ENCODE measurements at places on chromosomes 2 and 18. TPM values are rescaled to one million over a fixed set of nuclear protein-coding genes. Genes with fewer than 3 reads are reported as not detected.

The GPR45 gene
- not detected for polyA plus RNA-seq

- no peak overlapping the region for H3K4me3 ChIP-seq
- peaks cover 6% of the 10 kb centered on the region for H3K4me1 ChIP-seq
- no peak for DNase-seq
- no peaks in the 10 kb centered on the region for H3K36me3 ChIP-seq
Measured at GRCh38 chr2:9739531-9739964, 103.7 kb upstream of the TAF1B start.

GRCh38 chr2:150477347-150477746 is 10.1 kb downstream of the RND3 start:
- H3K36me3 ChIP-seq: peaks cover 11% of the 10 kb centered on the region
- DNase-seq: peak; percentile 62
- peak overlapping the region; percentile 53 for H3K27ac ChIP-seq
- H3K4me3 ChIP-seq: peak overlapping the region; percentile 32

The UCN gene
- polyA plus RNA-seq: not detected

GRCh38 chr2:208049441-208049840 is 24.1 kb upstream of the PLEKHM3 start:
- no peak overlapping the region for H3K4me3 ChIP-seq
- no peak overlapping the region for H3K27ac ChIP-seq
- DNase-seq: no peak
- H3K27me3 ChIP-seq: no peaks in the 10 kb centered on the region

DNA sequence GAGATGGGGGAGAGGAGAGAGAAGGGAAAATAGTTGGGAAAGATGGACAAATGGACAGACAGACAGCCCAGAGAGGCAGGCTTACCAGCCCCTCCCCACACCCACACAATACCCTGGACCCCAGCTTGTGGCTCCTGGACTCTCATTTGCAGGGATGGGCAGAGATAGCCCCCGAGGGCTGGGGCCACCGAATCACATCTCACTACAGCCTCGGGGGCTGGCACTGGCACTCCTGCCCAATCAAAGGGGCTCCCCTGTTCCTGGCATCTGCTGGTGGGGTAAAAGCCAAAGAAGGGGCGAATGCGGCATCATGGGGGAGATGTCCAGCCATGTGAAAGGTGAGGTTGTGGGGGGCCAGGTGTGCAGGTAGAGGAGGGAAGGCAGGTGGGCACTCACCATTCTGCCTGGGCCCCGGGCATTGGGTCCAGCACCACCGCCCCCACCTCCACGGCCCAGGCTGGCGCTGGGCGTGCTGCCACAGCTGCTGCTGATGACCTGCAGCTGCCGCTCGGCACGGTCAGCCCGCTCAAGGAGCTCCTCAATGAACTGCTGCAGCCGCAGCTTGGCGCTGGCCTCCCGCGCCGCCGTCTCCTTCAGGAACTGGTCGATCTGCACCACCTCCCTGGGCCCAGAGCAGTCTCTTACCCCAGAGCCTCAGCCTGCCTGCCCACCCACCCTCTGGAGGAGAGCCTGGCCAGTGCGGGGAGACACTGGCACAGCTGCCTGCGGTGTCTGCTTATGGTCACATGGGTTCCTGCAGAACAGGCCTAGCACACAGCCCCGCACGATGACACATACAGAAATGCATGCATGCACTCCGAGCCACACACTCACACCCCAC is 18.0 kb downstream of the FBXO41 start:
- DNase-seq: peak; percentile 29
- H3K36me3 ChIP-seq: no peaks in the 10 kb centered on the region
- no peak overlapping the region for H3K27ac ChIP-seq
- H3K27me3 ChIP-seq: peaks cover 38% of the 10 kb centered on the region

DNA sequence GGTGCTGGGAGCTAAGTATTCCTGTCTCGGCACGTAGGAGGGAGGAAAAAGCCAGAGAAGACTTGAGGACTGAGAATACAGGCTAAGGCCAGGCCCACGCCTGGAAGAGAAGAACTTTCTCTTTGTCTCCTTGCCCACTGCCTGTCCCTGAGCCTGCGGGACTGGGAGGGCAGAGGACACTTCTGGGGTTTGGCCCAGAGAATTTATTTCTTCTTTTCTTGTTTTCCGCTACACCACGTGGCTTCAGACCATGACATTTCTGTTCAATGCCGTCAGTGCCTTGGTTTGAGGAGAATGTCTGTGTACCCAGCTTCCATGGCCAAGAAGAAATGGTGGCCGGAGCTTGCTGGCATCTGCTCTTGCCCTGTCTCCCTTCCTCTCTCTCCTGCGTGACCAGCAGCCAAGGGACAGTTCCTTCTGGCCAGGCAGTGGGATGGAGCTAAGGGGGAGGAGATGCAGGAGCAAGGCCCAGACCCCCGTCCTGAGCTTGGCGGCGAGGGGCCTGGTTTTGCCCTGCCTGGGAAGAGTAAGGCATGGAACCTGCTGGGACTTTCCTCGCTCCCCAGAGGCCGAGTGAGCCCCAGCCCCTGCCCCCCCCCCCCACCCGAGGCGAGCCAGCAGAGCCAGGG is 140.3 kb downstream of the KLHL29 start:
- H3K27me3 ChIP-seq: no peaks in the 10 kb centered on the region
- no peak overlapping the region for H3K27ac ChIP-seq
- H3K36me3 ChIP-seq: no peaks in the 10 kb centered on the region
- peaks cover 2% of the 10 kb centered on the region for H3K4me1 ChIP-seq

The SERPINB2 gene
- polyA plus RNA-seq: 25.0 TPM

The HNRNPA3 gene
- polyA plus RNA-seq: 81.2 TPM

The SEPTIN10 gene
- 99.4 TPM for polyA plus RNA-seq

DNA sequence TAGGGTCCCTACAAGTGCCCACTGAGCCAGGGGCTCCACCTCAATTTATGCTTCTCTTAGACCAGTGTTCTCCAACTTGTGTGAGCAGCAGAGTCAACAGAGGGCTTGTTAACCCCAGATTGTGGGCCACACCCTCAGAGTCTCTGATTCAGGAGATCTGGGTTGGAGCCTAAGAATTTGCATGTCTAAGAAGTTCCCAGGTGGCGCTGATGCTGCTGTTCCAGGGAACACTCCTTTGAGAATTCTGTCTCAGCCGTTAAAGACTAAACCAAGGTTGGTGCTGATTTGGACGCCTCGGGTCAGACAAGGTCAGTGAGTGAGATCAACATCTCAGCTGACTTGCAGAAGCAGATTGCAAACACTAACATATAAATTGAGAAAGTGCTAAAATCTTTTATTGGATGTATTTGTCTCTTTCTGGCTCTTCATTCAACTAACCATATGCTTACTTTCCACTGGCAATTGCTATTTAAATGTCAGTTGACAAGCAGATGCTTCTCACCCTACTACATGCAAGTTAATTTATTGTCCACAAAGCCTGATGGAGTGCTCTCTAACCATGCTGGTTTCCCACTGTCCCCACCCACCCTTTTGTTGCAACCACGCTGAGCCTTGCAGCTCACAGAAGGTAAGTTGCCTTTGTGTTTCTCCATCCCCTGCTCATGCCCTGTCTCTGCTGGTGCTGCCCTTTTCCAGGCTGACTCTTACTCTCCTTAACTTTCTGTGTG is 31.5 kb downstream of the LYPD1 start:
- H3K27ac ChIP-seq: no peak overlapping the region
- no peaks in the 10 kb centered on the region for H3K4me1 ChIP-seq
- H3K27me3 ChIP-seq: no peaks in the 10 kb centered on the region
- no peak for DNase-seq

DNA sequence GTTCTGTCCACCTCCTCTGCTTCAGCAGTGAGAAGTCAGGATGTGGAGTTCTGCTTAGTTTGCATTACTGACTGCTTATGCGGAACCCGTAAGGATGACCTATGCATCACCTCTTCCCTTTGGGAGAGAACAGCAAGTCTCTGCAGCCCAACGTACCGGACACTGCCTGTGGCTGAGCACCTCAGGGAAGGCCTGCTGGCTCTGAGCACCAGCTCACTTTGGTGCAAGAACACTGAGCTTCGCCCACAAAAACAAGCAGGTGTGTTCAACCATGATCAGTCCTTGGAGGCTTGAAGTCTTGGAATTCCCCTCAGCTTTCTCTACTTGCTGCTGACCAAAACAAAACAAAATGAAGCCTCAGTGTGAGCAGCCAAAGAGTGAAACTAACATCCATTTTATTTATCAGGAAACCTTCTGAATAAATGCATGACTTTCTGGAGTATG is 52.7 kb upstream of the NCK2 start:
- DNase-seq: no peak
- H3K27ac ChIP-seq: no peak overlapping the region
- H3K36me3 ChIP-seq: no peaks in the 10 kb centered on the region
- H3K27me3 ChIP-seq: no peaks in the 10 kb centered on the region
- H3K4me3 ChIP-seq: no peak overlapping the region

- H3K4me1 ChIP-seq: peaks cover 32% of the 10 kb centered on the region
- no peaks in the 10 kb centered on the region for H3K36me3 ChIP-seq
- DNase-seq: peak; percentile 87
- no peaks in the 10 kb centered on the region for H3K27me3 ChIP-seq
- no peak overlapping the region for H3K4me3 ChIP-seq
Measured at GRCh38 chr2:109339519-109339966, 210.5 kb downstream of the SH3RF3 start.

GRCh38 chr2:108922141-108922915 is 66.7 kb downstream of the EDAR start:
- H3K27me3 ChIP-seq: peaks cover 24% of the 10 kb centered on the region
- H3K27ac ChIP-seq: no peak overlapping the region
- peak; percentile 75 for DNase-seq
- no peaks in the 10 kb centered on the region for H3K36me3 ChIP-seq
- no peaks in the 10 kb centered on the region for H3K4me1 ChIP-seq

- peak; percentile 65 for DNase-seq
- no peaks in the 10 kb centered on the region for H3K36me3 ChIP-seq
Measured at GRCh38 chr2:159045545-159046454, 77.4 kb downstream of the TANC1 start.

The TUBB8B gene
- polyA plus RNA-seq: not detected

GRCh38 chr2:105126336-105126735 is 88.5 kb downstream of the MRPS9 start:
- no peak for DNase-seq
- no peaks in the 10 kb centered on the region for H3K27me3 ChIP-seq
- no peaks in the 10 kb centered on the region for H3K4me1 ChIP-seq
- H3K36me3 ChIP-seq: no peaks in the 10 kb centered on the region
- no peak overlapping the region for H3K4me3 ChIP-seq
- H3K27ac ChIP-seq: no peak overlapping the region

DNA sequence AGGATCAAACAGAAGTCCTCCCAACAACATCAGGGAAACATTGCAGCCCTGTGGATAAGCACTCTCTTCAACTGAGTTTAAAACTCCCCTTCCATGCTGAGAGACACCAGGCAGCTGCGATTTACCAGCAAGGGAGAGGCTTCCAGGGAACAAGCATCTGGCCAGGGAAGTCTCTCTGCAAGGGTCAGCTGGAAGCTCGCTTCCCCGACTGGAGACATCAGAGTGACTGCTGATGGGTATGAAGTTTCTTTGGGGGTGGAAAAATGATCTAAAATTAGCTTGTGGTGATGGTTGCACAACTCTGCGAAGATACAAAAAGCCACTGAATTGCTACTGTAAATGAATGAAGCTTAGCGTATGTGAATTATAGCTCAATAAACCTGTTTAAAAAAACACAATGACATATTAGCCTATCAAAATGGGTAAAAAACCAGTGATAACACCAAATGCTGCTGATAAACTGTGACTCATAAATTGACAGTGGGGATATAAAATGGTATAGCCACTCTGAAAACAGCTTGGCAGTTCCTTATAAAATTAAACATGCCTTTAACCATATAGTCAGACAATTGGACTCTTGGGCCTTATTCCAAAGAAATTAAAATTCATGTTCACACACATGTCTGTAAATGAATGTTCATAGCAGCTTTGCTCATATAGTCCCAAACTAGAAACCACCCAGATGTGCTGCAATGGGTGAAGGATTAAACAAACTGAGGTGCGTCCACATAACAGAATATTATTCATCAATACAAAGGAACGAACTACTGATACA is 1082.0 kb downstream of the SOCS6 start:
- no peaks in the 10 kb centered on the region for H3K36me3 ChIP-seq
- DNase-seq: no peak
- H3K27me3 ChIP-seq: no peaks in the 10 kb centered on the region
- H3K4me1 ChIP-seq: no peaks in the 10 kb centered on the region

The TANK gene
- 96.4 TPM for polyA plus RNA-seq

- no peak overlapping the region for H3K4me3 ChIP-seq
- H3K27ac ChIP-seq: no peak overlapping the region
- peaks cover 9% of the 10 kb centered on the region for H3K27me3 ChIP-seq
- DNase-seq: no peak
- no peaks in the 10 kb centered on the region for H3K36me3 ChIP-seq
Measured at GRCh38 chr18:13614641-13615288, 111.6 kb downstream of the FAM210A start.

The UGGT1 gene
- polyA plus RNA-seq: 58.1 TPM

DNA sequence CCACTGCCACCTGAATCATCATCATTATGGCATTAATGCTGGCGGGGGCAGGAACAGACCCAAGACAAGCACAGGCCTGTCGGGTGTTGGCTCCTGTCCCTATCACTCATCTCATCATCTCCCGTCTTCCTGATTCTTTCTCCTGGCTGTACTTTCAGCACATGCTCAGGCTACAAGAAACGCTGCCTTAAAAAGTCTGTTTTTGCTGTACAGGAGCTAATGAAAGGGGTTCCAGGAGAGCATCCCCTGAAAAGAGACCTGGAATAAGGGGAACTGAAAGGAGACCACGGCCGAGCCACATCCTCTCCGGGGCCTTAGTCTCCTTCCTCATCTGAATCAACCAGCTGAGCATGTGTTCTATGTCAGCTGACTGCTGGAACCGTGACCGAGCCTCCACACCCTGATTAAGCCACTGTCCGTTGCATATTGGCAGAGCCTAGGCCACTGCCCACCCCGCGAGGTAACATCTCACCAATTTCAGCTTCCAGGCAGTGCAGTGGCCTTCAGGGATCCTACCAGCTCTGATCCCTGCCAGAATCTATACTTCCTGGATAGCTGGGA is 62.6 kb downstream of the DNMT3A start:
- no peaks in the 10 kb centered on the region for H3K27me3 ChIP-seq
- DNase-seq: peak; percentile 36
- H3K4me3 ChIP-seq: no peak overlapping the region
- H3K27ac ChIP-seq: no peak overlapping the region
- peaks cover 7% of the 10 kb centered on the region for H3K4me1 ChIP-seq

The IAH1 gene
- 127 TPM for polyA plus RNA-seq

The TRIM43 gene
- not detected for polyA plus RNA-seq

The STEAP3 gene
- polyA plus RNA-seq: 26.7 TPM

DNA sequence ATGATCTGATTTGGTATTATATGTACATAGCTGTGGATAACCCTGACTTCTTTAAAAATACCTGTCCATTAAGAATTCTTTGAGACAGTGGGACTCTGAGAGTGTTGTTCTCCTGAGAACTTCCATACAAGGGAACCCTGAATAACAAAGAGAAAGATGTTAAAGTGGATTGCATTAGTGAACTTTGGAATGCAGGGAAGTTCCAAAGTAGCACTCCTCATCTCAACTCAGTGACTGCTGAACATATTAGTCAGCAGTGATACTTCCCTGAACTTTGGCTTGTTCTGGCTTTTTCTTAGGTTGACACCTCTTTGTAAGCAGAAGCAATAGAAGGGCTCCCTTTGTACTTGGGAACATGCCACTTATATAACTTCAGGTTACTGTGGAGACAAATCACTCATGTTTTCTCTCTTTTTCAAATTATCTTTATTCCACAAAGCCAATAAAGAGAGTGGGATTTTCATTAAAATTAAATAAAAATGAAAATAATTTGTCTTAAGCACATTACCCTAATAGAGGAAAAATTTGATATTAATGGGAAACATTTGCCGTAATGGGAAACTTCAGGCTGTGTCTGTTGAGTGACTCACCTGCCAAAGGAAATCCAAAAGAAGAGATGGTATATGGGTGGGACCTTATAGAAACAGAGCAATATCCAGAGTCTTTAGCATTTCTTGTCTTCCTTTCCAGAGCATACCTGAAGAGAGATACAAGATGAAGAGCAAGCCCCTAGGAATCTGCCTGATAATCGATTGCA is 33.3 kb downstream of the CFLAR start:
- H3K27ac ChIP-seq: peak overlapping the region; percentile 64
- no peaks in the 10 kb centered on the region for H3K27me3 ChIP-seq
- peaks cover 2% of the 10 kb centered on the region for H3K36me3 ChIP-seq
- peak; percentile 76 for DNase-seq

Measured in fibroblast of lung (primary cell).